NCI-H524 treated with DMSO at 0.1 percent for 48 hours (cell line): ENCODE measurements at places on chromosomes 4 and X.

DNA sequence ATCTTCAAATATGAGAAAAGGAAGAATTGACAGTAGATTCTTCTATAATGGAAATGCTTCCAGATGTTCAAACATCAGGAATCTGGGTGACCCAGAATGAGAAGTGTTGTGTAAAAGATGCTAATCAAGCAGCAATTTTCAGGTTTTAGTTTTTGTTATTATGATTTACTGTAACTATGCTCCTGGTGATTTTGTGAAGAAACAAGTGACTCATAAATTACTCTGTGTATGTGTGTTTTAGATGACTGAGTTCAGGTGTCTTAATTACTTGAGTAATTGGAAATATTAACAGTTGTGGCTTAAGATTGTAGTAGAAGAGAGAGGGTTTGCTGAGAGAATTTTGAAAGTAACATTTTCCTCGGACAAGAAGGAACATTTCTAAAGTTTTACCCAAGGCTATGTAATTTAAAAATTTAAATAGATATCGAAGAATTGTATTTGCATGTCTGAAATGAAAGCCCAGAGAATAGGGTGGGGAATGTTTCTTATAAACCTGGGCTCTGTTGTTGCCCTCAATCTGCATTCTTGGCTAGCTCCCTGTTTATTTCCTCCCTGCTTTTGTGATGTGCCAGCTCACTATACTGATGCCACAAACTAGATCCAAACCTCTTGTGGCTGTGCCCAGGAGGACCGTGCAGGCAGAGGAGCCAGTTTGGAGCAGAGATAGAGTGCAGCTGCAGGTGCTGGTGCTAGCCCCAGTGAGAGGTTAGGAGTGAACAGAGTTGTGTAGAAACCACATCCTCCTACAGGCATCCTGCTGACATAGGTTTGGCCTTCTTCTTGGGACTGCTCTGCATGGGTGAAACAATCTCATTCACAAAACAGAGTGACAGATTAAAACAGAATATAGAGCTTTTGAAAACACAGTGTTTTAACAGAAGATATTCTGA, 25.4 kb upstream of the TNIP3 start:
- DNase-seq, result no peak

DNA sequence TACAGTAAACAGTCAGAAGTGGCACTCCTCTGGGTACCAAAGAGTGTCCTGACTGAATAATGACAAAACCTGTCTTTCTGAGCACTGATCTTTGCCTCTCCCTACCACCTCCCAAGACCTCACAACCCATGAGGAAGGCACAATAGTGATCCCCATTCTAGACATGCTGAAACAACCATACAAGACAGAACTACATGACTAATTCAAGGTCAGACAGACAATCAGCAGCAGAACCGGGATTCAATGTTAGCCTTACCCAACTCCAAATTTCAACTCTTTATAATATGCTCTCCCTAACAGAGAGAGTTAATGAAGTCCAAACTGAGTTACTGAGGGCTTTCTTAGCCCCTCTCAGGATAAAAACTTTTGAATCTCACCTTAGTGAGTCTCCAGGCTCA, 71.0 kb downstream of the IRF2 start:
- DNase-seq, result no peak

- DNase-seq, result no peak
These were observed 115.4 kb upstream of the ESX1 start for GRCh38 chrX:104370089-104370488.

- DNase-seq, result no peak
These were observed 14.6 kb downstream of the CTBP1 start for GRCh38 chr4:1234309-1234695.

DNA sequence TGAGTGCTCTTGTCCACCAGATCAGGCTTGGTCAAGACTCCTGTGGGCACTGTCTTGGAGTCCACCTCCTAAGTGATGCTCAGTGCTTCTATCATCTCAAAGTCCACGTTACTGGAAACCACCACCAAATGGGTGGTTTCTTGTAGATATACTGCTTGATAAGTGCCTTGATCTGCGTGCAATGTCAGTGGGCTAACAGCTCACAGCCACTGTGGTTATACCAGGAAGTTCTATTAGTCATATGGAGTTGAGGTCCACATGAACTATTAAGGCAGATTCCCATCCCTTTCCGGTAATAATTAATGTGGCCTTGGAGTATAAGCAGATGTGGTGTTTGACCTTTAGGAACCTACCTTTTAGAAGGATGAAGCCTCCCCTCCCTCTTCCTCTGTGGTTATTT, 161.9 kb downstream of the ZNF518B start:
- no peak for DNase-seq

DNA sequence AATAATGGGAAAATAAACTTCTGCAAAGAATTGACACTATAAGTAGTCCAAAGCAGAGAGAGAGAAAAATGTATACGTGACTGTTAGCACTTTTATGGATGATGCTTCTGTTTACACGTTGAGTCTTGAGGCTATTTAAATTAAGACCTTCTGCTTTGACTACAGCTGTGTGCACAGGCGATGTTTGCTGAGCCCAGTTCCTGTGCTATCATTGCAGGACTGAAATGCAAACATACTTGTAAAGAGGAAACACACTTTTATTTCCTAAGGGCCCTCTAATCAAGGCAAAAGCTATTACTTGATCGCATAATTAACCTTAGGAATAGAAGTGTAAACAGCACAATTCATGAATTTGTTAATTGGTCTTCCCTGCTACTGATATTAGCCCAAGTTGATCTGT, 226.9 kb downstream of the FBXW7 start:
- no peak for DNase-seq

- no peak for DNase-seq
These were observed 1485.3 kb upstream of the TENM3 start for GRCh38 chr4:180757927-180758326.

GRCh38 chr4:122552898-122553297, 68.0 kb downstream of the IL21 start:
- DNase-seq, result no peak
